DMS 273 treated with DMSO at 0.1 percent for 48 hours (cell line): ENCODE measurements at places on chromosomes 3 and 15.

- DNase-seq = no peak
Measured at GRCh38 chr15:31336593-31337295, 10.1 kb downstream of the KLF13 start.

GRCh38 chr15:76802411-76802810 is 102.7 kb downstream of the SCAPER start:
- DNase-seq = no peak

DNA sequence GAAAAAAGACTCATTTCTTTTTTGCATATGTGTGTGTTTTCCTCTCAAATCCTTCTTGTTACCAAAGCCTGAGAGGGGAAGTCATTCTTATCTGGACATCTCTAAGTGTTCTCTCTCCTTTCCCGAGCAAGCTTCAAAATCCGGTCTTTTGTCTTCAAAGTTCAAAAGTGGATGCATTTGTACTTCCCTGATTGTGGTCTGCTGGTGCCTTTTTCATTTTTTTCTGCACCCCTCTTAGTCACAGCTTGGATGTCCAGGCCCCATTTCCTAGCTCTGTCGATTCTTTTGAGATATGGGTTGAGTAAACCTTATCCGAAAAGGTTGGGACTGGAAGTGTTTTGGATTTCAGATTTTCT is 34.8 kb downstream of the EHD4 start:
- no peak for DNase-seq

GRCh38 chr3:77158730-77159581 is 119.1 kb downstream of the ROBO2 start:
- DNase-seq = no peak

DNA sequence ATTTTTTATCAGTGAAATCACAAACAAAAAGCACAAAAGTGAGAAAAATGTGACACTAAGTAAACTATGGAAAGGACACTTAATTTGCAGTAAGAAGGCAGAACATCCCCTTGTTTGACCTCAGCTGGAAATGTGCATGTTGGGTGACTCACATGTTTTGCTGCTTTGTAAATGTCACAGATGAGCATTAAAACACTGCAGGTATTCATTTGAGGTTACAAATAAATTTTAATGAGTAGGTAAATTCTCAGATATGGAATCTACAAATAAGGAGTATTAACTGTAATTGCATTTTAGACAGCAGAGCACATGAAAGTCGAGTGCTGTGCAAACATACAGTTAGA is 20.3 kb downstream of the CHMP2B start:
- DNase-seq = no peak

DNA sequence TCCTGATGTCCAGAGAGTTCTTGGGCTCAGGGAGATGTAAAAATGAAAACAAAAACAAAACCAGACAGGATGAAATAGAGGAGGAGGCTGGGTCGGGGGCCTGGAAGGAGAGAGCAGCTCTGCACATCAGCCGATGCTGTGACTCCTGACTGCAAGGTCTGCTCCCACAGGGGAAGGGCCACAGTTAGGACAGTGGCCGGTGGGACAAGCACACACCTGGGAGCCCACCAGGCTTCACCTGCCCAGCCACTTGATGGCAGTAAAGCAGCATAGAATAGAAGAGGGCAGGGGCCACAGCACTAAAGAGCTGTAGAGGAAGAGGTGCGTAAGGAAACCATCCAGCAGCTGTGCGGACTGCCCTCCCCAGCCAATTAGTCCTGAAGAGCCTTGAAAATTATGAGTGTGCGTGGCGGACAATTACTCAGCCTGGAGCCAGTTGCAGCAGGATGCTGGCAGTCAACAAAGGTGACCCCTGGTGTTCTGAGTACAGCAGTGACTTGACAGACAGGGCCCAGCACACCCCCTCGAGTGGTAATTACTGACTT is 29.8 kb downstream of the ALS2CL start:
- DNase-seq = no peak

DNA sequence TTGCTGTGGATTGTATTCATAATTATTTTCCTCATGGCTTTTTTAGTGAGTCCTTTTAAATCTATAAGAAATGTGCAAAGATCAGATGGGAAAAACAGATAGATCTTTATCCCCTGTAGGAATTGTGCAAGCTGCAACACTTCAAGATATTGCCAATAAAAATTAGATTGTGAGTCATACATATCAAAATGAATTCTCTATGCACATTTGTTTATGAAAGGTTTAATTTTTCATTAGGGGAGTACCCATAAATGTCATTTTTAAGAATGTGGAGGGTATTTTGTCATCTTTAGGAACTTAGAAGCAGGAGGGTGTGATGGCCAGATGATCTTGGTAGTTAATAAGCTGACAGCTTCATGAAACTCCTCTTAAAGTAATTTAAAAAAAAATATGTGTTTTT is 2.9 kb downstream of the PIAS1 start:
- no peak for DNase-seq

- no peak for DNase-seq
Measured at GRCh38 chr3:14935592-14936345, 11.6 kb upstream of the NR2C2 start.

DNA sequence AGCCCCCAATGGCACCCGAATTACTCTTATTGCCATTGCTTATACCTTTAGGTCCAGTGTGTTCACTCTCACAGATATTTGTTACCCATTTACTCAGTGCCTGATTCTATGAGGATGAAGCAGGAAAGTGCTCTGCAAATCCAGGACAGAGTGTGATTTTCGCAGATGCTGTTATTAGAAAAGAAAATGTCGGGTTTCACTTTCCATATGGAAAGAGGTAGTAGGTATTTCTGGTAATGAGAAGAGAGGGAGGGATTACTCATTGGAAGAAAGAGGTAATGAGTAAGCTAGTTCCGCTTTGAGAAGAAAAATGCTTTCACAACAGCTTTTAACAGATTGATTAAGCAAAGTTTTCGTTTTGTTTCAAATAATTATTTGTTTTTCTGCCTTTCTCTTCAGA is 336.3 kb upstream of the CFAP20DC start:
- DNase-seq = no peak

GRCh38 chr3:29582273-29582672 is 301.4 kb downstream of the RBMS3 start:
- DNase-seq = no peak

GRCh38 chr3:14507305-14507741 is 32.8 kb downstream of the GRIP2 start:
- no peak for DNase-seq

GRCh38 chr3:13193320-13194284 is 120.4 kb upstream of the IQSEC1 start:
- no peak for DNase-seq

DNA sequence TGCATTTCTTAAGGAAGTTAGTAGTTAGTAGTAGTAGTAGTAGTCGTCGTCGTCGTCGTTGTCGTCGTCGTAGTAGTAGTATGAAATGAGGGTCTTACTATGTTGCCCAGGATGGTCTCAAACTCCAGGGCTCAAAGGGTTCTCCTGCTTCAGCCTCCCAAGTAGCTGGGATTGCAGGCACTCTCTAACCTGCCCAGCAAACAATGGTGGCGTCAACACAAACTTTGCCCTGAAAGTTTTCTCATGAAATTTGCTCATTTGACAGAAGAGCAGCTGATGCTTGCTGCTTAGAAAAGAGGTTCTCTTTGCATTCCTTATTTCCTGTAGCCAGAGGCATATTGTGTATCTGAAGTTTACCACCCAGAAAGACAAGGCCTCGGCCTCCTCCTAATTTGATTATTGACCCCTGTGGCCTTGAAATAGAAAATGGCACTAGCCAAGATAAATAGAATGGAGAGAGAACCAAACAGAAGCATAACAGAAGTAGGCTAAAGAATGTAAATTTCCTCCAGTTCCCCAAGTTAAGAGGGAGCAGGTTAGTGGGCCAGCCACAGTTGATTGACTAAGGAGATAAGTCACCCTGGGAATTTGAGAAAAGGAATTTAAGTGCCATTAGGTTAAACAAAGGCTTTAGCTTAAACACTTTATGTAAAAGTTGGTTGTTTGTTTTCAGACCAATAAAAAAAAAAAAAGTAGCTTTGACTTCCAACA is 166.2 kb upstream of the ROBO2 start:
- no peak for DNase-seq
